ENCODE measurements at places on chromosomes 16 and 17.

DNA sequence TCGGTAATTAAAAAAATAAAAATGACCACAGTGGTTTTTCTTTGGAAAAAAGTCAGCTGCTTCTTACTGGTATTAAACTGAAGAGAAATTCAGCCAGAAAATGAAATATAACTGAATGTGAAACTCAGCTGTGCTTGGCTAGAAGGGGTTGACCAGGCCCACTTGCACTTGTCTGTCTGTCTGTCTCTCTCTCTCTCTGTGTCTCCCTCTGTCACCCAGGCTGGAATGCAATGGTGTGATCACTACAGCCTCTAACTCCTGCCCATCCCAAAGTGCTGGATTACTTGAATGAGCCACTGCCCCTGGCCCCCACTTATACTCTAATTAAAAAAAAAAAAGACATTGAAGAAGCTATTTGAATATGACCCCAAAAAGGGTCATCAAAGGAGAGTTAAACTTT, 17.3 kb upstream of the AKAP1 start:
- no peaks in the 10 kb centered on the region for H3K27me3 ChIP-seq
- H3K36me3 ChIP-seq, result no peaks in the 10 kb centered on the region
- DNase-seq, result no peak
- peaks cover 5% of the 10 kb centered on the region for H3K4me1 ChIP-seq

DNA sequence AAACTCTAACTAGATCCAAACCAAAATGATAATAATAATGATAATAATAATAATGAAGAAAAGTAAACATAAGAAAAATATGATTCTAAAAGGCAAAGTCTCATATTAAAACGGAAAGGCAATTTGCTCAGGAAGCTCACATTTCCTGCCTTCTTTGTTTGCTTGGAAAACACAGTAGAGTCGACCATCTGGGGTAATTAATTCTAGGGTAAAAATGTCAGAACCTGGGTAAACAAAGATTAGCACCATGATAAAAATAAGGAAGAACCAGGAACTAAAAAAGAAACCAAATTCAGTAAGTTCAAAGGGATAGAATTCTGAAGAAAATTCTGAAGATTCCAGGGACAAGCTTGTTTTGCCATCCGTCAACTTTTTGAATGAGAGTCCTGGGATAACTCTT, 16.2 kb downstream of the KRABD2 start:
- no peaks in the 10 kb centered on the region for H3K27me3 ChIP-seq
- H3K4me3 ChIP-seq, result peak overlapping the region; percentile 11
- no peaks in the 10 kb centered on the region for H3K36me3 ChIP-seq
- peak overlapping the region; percentile 75 for H3K27ac ChIP-seq

DNA sequence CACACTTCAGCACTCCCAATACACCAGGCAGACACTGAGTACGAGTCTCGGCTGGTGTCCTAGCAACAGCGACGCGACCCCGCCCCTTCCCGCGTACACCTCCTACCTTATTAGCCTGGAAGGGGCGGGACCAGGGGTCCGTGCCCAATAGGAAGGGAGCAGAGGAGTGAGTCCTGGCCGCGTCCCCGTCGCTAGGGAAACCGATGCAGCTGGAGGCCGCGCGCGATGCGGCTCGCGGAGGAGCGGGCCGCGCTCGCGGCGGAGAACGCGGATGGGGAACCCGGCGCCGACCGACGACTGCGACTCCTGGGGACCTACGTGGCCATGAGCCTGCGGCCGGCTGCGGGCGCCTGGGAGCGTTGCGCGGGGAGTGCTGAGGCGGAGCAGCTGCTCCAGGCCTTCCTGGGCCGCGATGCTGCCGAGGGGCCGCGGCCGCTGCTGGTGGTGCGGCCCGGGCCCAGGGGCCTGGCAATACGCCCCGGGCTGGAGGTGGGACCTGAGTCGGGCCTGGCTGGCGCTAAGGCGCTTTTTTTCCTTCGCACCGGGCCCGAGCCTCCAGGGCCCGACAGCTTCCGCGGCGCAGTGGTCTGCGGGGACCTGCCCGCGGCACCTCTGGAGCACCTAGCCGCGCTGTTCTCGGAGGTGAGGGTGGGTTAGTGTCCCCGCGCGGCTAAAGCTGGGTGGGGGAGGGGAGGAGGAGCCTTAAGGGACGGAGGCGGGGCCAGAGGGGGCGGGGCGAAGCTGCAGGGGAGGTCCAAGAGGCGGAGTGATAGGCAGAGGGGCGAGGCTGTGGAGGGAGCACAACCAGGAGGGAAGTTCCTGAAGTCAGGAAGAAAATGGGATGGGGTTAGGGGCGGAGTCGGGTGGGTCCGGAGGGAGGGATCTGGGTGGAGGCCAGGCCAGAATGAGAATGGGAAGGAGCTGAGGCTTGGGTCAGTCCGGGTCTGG, at the start of gene DNAH9:
Gene DNAH9, plus strand, starts transcription at position 197 of the 948 bp plus-strand sequence. Its CDS starts 29 bp downstream, at position 226.
- peak; percentile 99 for DNase-seq
- peak within 1 kb of the TSS; percentile 79 for H3K4me3 ChIP-seq
- no peaks in the 10 kb centered on the region for H3K36me3 ChIP-seq
- H3K4me1 ChIP-seq, result no peaks in the 10 kb centered on the region
- H3K27me3 ChIP-seq, result no peaks in the 10 kb centered on the region

- H3K36me3 ChIP-seq, result no peaks in the 10 kb centered on the region
- no peak for DNase-seq
- H3K4me1 ChIP-seq, result no peaks in the 10 kb centered on the region
- no peaks in the 10 kb centered on the region for H3K27me3 ChIP-seq
These were observed 12.3 kb upstream of the EFCAB13 start for GRCh38 chr17:47311420-47311819.

- H3K27ac ChIP-seq, result no peak overlapping the region
- DNase-seq, result peak; percentile 53
- H3K27me3 ChIP-seq, result no peaks in the 10 kb centered on the region
- H3K4me1 ChIP-seq, result peaks cover 29% of the 10 kb centered on the region
- H3K36me3 ChIP-seq, result no peaks in the 10 kb centered on the region
These were observed 4.1 kb downstream of the ACE start for GRCh38 chr17:63480826-63481487.

DNA sequence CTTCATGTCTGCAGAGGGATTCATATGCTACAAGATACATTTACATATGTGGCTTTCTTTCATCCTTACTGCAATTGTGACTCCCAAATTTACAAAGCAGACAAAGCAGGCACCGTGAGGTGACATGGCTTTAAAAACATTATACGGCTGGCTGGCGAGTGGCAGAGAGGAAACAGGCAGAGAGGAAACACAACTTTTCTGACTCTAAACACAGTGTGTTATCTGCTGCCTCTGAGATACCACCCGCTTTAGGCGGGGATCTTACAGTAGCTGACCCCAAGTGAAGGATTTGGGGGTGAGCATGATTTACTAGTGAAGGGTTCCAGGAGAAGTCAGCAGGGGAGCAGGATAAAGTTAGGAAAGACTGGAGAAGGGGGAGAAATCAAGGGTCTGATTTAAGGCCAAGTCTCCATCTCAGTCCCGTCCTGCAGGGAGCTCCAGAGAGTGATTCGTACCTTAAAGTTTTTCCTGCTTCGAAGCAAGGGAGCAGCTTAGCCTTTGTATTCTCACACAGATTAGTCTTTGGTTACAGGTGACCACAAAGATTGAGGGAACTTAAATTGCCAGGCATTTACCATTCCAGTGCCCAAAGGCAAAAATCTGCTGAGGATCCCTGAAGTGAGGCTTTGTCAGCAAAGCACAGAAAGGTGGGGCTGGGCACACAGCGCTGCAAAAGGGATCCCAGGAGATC, 355.0 kb downstream of the GRIN2A start:
- H3K4me1 ChIP-seq, result no peaks in the 10 kb centered on the region
- DNase-seq, result no peak
- peaks cover 7% of the 10 kb centered on the region for H3K27me3 ChIP-seq
- no peak overlapping the region for H3K4me3 ChIP-seq

DNA sequence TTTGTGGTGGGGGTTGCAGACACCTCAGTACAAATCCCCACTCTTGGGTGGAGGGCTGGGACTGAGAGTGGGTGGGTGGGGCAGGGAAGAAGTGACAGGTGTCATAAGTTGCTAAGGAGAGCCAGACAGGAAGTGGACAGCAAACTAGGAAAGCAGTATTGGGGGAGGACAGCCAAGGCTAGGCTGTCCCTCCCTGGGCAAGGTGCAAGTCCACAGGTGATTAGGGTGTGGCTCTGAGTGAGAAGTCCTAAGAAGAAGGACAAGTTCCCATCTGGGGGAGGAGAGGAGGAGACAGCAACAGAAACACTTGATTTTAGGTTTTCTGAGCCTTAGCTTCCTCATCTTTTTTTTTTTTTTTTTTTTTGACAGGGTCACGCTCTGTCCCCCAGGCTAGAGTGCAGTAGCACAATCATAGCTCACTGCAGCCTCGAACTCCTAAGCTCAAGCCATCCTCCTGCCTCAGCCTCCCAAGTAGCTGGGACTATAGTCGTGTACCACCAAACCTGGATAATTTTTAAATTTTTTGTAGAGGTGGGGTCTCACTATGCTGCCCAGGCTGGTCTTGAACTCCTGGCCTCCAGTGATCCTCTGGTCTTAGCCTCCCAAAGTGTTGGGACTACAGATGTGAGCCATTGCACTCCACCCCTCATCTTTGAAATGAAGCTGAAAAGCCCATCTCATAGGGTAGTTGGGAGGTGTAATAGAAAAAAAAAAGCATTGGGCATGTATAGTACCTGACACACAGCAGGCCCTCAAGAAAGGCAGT, 2.5 kb downstream of the MAPK3 start:
- peaks cover 4% of the 10 kb centered on the region for H3K4me1 ChIP-seq
- no peak overlapping the region for H3K27ac ChIP-seq
- H3K4me3 ChIP-seq, result no peak overlapping the region
- no peaks in the 10 kb centered on the region for H3K27me3 ChIP-seq

- H3K4me1 ChIP-seq, result peaks cover 8% of the 10 kb centered on the region
- H3K27me3 ChIP-seq, result no peaks in the 10 kb centered on the region
- no peak overlapping the region for H3K4me3 ChIP-seq
- H3K36me3 ChIP-seq, result peaks cover 10% of the 10 kb centered on the region
These were observed 21.6 kb downstream of the C17orf58 start for GRCh38 chr17:67974598-67975066.
